Spinal cord (tissue), 10 donors: ENCODE measurements at places on chromosomes 16 and 17.
A peak's percentile ranks its signal among the peaks of the same experiment; 100 is the strongest.

DNA sequence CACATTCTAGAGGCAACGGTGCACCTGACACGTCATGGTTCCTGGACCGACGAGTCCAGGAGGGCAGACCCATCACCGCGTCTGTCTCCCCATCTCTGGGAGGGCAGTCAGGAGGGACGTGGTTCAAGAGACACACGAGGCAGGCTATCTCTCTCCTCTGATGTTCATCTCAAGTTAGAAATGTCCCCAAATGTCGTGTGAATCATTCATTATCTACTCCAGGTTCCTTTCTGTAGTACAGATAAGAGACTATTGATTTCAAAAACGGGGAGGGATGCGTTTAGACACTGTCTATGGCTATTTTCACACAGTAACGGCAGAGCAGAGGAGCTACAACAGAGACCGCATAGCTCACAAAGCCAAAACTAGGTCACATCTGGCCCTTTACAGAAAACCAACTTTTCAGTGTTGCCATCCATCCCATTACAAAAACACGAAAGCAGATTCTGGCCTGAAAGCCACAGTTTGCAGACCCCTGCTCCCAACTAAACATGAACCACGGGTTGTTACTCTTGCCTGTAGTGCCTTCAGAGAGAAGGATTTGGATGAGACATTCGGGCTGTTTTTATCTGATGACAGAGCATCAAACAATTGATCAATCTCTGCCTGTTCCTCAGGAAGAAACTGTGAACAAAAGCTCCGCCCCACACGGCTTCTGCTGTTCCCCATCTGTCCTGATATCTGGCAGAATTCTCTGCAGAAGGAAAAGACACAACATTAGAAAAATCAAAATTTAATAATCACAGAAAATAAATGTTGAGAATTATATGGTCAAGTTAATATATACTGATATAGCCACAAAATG is 6.8 kb downstream of the MEAK7 start:
- no peak for DNase-seq

GRCh38 chr17:74830861-74831260 is 28.8 kb downstream of the GRIN2C start:
- no peak for DNase-seq

DNA sequence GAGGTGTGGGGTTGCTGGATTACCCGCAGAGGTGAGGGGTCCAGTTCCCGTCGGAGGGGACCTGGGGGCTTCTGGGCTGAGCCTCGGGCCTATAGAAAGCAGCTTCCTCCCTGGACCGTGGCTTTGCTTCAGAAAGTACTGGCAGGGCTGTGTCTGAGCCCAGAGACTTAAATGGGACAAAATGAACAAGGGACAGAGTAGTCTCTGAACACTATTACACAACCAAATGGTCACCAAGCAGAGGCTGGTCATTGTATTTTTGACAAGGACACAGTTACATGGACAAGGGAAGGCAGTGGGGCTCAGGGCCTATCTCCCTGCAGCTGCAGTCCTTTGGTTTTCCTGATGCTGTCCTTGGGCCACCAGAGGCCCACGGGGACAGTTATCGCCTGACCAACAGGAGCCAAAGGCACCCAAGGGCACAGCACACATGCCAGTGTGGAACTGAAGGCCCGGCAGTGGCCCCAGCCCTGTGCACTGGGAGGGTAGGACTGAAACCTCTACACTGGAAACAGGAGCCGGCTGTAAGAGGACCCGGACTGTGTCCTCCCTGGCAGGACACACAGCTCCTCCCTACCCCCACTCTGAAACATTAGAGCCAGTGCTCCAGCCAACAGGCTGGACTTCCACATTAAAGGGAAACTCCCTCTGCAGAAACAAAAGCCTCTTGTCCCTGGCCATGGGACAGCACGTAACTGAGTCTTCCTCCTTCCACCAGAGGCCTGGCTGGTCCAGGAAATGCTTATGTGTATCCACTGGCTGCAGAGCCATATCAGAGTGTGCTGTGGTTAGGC is 26.0 kb upstream of the ERN1 start:
- peak; percentile 78 for DNase-seq

GRCh38 chr16:88387180-88387765 is 4.5 kb downstream of the ZNF469 start:
- no peak for DNase-seq

GRCh38 chr16:86019446-86020047 is 120.6 kb downstream of the IRF8 start:
- no peak for DNase-seq

- no peak for DNase-seq
Observed at GRCh38 chr17:78227455-78227916, 3.9 kb upstream of the TMEM235 start.
